ENCODE measurements at places on chromosomes 2 and 18.

DNA sequence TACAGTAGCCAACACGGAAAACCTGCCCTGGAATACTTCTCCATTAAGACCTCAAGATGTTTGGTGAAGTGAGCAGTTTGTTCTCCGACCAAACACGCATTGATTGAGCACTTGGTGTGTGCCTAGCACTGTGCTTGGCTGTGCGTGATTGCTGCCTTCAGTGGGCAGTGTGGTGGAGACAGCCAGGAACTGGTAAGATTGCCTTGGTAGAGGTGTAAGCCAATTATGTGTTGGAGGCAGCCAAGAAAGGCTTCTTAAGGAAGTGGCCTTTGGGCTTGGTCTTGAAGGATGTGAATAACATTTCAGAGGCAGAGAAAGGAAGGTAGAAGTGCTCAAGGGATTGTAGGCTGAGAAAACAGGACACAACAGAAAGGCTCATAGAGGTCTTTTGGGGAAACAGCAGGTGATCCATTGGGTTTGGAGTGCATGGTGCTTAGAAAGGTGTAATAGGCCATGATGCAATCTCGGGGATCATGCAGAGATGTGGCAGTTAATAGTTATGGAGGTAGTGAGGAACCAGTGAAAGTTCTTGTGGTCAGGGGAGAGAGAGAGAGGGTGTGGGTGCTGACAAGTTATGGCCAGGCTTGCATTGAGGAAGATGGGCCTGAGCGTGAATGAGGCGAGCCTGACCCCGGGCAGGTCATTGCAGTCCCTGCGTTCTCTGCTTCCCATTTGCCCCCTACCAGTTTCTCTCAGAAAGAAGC is 6.3 kb downstream of the B3GNT2 start:
- DNase-seq = no peak

DNA sequence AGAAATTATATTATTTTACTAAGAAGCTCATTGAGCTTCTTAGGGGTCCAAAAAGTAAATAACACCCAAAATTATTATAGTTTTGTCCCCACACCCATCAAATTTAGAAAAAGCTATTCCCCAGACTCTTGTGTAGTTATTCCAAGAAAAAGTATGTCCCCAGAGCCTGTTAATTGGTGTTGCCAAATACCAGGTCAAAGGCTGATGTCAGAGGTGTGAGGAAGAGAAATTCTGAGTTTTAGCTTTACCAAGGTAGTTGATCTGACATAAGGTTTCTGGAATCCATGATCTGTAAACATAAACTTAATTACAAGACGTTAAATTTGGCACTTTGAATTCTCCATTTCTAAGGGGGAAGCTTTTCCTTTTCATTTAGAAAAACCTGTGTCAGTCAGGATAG is 29.3 kb upstream of the PSME4 start:
- DNase-seq = no peak

DNA sequence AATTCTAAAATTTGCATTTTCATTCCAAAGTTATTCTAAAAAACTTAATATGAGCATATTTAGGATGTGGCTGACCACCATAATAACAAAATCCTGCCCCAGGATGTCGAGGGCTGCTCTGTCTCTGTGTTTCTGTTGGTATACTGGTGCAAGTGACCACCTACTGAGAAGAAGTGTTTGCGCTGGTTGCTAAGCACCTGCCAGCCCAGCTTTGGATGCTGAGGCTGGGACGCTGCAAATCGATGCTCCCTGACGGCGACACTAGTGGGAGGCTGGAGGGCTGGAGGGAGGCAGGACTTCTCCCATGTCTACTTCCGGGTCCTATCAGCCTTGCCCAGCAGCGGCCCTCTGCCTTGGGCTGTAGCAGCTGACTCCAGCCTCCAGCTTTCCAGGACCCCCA is 45.0 kb downstream of the LAMA1 start:
- no peak for DNase-seq

DNA sequence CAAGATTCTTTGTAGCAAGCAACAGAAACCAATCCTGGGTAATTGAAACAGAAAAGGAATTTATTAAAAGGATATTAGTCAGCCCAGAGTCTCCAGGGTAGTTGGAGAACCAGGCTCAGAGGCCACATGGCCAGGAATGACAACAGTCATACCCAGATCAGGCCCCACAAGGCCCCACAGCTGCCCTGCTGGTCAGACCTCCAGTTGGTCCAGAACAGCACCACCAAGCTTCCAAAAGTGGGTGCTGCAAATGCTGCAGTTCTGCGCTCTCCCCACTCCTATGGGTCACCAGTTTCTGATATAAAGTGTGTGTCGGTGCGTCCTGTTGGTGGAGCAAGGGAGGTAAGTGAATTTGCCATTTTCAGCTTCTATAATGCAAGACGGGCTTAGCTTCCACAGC is 29.9 kb downstream of the KLHL29 start:
- DNase-seq = no peak

GRCh38 chr2:98294711-98295110 is 51.5 kb upstream of the CNGA3 start:
- DNase-seq = no peak

- no peak for DNase-seq
These were observed 25.6 kb upstream of the TGIF1 start for GRCh38 chr18:3424280-3424890.

- DNase-seq = no peak
These were observed 39.1 kb downstream of the CUL3 start for GRCh38 chr2:224545884-224546644.

DNA sequence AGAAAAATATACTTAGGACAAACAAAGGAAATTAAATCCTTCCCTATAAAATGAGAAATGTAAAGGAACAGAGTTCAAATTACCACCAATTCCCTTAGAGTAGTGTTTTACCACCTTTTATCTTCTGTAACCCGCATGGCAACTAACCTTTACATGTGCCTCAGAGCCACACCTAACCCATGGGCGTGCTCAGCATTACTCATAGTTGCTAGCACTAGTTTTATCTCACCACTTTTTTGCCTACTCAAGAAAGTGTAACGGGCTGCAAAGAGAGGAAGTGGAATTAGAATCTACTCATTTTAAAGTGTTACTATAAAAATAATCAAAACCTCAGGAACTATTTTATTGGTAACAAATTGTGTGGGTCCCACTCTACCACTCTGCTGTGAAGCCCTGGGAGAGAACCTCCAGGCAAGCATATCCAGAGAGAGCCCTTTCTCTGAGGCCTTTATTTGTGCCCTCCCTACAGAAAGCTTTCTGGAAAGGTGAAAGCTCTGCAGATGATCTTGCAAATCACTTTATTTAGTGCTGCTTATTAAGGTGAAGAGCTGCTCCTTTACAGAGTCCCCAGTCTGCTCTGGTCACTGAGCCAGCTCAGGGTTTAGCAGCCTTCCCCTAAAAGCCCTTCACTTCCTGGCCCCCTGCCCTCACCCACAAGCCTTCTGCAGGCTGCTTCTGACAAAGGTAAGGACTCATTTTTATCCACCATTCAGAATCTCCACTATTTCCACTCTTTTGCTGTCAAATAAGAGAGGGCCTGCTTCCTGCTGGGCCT is 98.8 kb downstream of the TRABD2A start:
- peak; percentile 67 for DNase-seq

DNA sequence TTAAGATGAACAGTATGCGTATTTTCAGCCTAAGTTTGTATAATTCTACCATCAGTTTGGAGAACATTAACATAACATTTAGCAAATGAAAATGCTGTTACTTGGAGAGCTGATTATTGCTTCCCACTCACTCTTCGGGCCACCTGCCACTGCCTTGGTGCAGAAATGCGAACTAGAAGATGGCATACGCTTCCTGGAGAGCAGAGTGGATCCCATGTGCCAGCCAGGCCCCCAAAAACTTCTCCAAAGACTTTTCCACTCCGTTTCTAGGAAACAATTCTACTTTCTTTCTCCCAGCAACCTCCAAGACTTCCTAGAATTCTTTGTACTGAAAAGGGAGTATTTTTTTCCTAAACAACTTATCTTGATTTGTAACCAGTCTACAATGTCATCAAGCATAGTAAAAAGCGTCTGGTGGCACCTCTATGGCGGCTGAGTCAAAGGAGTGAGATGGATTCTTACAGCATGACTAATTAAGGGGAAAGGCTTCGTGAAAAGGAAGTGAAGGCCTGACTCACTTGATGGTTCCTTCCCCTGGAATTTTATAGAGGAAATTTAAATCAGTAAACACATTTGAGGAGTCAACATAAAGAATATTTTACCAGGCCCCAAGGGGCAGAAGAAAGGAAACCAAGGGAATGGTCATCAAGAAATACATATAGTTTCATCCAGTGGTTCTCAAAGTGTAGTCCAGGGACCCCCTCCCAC is 36.6 kb downstream of the FEZ2 start:
- no peak for DNase-seq

DNA sequence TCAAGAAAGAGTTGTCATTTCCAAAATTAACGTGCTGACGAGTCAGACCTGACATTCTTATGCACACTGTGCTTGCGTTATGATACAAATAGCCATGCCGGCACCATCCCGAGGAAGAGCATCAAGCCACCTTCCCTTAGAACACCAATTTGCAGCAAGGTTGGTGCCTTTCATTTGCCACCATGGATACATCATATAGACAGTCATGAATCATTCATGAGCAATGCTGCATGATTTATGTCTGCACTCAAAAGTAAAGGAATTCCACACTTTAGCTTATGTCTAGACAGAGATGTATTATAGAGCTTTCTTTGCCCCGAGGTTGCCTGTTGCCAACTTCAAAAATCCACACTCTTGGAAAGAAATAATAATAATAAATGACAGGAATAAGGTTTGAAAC is 166.9 kb downstream of the VWC2L start:
- no peak for DNase-seq

DNA sequence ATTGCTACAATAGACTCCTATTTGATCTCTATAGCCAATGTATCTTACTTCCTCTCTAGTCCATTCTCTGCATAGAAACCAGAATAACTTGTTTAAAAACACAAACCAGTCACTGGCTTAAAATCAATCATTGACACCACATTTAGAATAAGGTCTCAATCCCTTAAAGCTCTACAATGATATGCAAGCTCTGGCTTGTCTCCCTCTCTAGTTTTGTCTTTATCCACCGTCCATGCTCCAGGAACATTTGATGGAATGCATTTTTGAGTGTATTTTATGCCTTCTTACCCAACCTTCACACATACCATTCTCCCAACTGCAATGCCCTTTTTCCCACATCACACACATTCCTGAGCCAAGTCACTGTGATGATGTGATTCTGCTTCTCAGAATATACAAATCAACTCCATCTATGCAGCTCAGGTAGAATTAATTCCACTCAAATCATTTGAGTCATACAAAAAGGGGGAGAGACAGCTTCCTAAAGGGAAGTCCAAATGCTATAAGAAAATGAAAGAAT is 1107.2 kb downstream of the DPP10 start:
- no peak for DNase-seq

DNA sequence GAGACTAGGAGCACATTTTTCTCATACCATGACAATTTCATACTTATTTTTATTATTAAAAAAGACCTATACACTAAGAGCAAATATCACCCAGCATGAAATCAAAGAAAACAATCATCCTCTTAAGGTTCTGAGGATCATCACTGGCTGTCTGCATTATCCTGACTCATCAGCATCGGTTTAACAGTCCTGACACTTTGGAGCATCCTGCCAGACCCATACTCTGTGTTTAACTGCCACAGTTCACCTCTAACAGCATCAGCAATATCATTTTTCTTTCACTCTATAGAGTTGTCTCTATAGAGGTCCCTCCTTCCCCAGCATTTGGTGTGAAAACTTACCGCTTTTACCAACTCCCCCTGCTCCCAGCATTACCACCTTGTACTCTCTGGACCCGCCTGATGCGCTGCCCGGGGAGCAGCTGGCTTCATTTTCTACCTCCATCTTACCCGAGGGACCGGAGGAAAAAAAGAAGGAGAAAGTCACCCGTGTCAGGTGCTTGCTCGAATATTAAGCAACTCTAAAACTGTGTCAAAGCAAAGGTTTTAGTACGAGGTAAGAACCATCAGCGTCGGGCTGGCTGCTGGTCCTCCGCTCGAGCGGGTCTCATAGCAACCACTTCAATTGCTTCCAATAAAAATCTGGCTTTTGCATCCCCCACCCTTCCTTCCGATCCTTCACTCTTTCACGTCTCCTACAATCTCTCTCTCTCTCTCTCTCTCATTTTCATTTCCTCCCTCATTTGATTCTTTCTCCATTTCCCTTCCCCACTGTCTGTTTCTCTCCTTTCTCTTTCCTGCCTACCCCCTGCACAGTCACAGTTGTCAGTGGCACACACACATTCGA is at the start of gene RIT2:
RIT2 (minus strand) TSS at position 610 of the 846 bp plus-strand sequence.
- no peak for DNase-seq

- DNase-seq = no peak
These were observed 18.0 kb downstream of the ZC3H15 start for GRCh38 chr2:186503827-186504606.

- no peak for DNase-seq
These were observed 8.8 kb upstream of the IFIH1 start for GRCh38 chr2:162327134-162327769.

DNA sequence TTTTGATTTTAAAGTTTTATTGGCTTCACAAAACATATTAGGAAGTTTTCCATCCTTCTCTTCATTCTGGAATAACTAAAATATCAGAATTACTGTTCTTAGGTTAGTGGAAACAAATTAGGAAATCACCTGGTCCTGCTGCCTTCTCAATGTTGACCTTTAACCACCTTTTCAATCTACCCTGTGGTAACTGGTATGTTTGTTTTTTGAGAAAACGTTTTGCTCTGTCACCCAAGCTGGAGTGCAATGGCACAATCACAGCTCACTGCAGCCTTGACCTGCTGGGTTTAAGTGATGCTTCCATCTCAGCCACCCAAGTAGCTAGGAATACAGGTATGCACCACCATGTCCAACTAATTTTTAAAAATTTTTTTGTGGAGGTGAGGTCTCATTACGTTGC is 28.4 kb downstream of the ACYP2 start:
- no peak for DNase-seq

Measured in activated CD4-positive, alpha-beta T cell treated with anti-CD3 and anti-CD28 coated beads, Interleukin-2, amount 50 U/mL, for 4 hours (primary cell).